DMS153 (cell line): ENCODE measurements at places on chromosomes 16 and 17.
A peak's percentile ranks its signal among the peaks of the same experiment; 100 is the strongest.

DNA sequence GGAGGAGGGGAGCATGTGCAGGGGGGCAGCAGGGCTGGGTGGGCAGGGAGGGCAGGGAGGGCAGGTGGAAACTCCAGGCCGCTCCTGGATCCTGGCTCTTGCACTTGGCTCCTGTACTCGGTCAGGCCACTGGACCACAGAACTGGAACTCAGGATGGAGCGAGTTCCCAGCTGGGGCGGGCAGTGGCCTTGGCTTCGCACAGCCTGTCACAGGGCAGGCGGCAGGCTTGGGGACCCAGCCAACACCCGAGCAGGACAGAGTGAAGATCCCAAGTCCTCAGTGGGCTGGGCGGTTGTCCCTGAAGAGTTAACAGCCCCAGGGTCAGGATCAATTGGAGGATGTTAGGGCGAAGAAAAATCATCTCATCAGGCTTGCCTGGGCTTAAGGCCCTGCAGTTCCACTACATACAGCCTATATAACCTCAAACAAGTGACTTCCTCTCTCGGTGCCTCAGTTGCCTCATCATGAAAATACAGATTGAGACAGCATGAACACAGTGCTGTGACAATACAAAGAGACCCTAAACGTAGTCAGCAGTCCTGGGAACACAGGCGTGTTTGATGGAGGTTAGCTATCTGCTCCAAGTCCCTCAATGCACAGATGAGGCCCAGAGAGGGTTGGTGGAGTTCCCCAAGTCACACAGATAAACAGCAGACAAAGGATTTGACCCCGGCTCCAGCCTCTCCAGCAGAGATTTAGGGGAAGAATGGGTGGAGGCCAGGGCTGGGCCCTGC, 21.9 kb downstream of the ZNF423 start:
- DNase-seq: no peak

DNA sequence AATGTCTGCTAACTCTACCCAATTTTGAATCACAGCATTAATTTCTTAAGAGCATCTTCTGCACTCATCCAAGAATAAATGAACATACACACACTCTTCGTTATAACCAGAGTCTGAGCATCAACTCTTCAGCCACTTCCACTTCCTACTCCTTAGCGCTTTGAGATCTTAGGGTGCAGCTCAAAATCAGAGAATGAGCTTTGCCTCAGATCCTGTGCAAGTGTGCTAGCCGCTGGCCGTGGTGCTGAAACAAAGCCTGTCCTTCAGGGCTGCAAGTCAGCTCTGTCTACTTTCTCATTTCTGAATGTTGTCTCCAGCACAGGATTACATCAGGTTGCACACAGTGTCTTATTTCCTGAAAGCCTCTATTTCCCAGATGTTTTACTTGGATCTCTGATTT, 165.4 kb downstream of the AIPL1 start:
- DNase-seq: no peak

- DNase-seq: no peak
These were observed 18.3 kb downstream of the TBC1D16 start for GRCh38 chr17:80017226-80018010.

GRCh38 chr16:48946686-48947370, 334.8 kb downstream of the CBLN1 start:
- DNase-seq: no peak

- DNase-seq: no peak
These were observed 265.5 kb upstream of the CCL2 start for GRCh38 chr17:33989361-33990148.

GRCh38 chr17:56833057-56833808, 487 bp downstream of the C17orf67 start:
- peak; percentile 77 for DNase-seq

- DNase-seq: no peak
These were observed 79.8 kb upstream of the TBC1D3K start for GRCh38 chr17:37844158-37844976.

GRCh38 chr16:84446084-84446483, 58.4 kb downstream of the MEAK7 start:
- DNase-seq: no peak
